Activated CD8-positive, alpha-beta memory T cell treated with anti-CD3 and anti-CD28 coated beads, Interleukin-2, amount 50 U/mL, for 4 hours (primary cell): ENCODE measurements at places on chromosomes 2 and 18.

DNA sequence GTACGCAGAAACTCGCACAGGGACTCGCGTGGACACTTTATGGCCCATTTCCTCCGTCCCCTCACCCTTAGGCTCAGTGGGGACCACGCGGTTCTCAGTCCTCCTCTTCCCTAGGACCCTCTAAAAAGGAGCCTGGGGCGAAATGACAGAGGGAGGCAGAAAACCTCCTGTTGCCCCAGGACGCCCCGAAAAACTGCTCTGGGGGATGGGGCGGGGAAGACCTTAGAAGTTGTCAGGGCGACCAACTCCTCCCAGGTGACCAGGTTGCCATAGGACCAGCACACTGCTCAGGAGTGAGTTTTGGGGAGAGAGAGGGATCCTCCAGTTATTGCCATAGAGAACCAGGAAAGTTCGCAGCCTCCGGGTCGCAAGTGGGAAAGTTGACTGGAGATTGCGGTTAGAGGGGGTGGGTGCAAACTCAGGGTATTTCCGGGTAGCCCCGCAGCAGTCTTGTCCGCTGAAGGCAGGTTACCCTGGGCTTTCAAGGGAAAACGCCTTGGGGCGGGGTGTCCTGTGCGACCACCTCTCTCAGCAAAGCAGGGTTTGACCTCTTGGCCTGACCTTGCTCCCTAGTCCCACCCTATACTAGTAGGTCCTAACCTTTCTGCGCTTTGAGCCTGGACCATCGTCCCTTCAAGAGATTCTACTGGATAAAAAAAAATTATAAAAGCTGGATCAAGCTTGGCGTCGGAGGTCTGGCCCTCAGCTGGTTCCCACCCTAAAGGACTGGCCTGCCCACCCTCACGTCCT, 7.8 kb upstream of the PAX3 start:
- no peak for DNase-seq

DNA sequence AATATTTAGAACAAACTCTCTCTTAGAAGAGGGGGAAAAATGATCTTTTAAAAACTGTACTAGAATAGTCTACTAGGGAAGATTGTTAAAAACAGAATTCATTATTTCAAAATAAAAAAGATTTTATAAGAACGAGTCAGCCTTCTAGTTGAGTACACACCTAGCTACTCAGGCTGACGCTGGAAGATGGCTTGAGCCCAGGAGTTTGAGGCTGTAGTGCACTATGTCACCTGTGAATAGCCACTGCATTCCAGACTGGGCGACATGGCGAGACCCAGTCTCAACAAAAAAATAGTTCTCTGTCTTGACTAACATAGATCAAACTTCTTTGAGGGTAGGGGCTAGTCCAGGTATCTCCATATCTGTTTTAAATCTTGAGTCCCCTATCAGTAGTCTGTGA, 33.9 kb downstream of the ERLEC1 start:
- no peak for DNase-seq

GRCh38 chr2:17441790-17442189, 76.5 kb downstream of the RAD51AP2 start:
- no peak for DNase-seq

GRCh38 chr2:19806131-19806530, 95.7 kb downstream of the TTC32 start:
- no peak for DNase-seq

DNA sequence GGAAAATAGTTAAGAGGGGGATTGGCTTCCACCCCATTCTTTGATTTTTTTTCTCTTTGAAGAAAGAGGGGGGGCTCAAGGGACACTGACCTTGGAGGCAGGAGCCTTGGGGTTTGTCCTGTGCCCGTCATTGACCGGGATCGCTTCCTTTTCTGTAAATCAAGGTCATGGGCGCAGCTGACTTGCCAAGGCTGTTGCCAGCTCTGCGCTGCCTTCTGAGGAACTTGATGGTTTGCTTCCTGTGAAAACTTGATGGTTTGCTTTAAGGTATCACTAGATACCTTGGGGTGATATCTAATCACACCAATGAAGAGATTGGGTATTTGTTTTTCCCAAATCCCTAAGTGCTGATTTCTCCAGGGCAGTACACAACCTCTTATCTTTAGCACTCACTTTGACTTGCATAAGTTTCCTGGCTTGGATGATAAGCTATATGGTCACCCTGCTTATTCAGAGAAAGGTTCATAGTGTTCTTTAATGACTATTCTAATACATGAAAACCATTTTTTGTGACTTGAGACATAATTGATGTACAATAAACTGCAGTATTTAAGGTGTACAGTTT, 56.0 kb downstream of the DGKD start:
- DNase-seq, result no peak
